Thoracic aorta (tissue), 2 donors: ENCODE measurements at places on chromosomes 1 and 21.

DNA sequence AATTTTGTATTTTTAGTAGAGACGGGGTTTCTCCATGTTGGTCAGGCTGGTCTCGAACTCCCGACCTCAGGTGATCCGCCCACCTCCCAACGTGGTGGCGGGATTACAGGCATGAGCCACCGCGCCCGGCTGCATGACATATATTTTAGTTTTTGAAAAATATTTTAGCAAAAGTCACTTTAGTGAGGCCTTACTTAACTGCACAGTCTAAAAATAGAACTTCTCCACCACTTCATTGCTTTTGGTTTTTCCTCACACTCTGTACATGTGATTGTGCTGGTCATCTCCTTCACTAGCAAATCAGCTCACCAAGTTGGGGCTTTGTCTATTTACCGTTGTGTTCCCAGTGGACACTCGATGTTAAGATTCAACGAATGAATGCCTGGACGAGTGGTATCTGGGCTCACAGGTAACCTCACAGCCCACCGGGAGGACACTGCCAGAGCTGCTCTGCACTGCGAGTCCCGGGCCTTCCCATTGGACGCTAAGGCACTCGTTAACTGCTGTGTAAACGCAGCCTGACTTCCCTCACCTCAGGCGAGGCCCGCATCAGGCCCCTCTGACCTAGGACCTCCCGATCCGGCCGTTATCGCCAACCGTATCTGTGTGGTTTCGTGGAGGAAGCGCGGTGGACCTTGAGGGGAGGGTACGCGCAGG lies 14.0 kb upstream of the ZNF692 start:
- DNase-seq: no peak

GRCh38 chr1:24284156-24284471 lies 35.0 kb upstream of the GRHL3 start:
- no peak for DNase-seq

DNA sequence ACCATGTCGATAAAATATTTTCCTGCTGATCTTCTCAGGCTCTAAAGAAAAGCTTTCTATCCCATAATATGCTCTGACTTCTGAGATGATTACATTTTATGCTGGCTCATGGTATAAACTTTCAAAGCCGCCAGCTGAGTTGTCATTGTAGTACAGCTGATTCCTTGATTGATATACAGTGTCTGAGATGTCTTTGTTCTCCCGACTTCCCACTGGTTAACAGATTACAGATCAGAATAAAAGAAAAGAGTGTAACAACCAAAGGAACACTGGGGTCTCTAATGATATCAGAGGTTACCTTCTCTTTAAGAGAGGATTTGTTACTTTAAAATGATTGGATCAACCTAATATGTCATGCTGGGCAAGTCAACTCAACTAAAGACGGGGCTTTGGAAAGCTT lies 485.4 kb upstream of the LRRC7 start:
- DNase-seq: no peak

DNA sequence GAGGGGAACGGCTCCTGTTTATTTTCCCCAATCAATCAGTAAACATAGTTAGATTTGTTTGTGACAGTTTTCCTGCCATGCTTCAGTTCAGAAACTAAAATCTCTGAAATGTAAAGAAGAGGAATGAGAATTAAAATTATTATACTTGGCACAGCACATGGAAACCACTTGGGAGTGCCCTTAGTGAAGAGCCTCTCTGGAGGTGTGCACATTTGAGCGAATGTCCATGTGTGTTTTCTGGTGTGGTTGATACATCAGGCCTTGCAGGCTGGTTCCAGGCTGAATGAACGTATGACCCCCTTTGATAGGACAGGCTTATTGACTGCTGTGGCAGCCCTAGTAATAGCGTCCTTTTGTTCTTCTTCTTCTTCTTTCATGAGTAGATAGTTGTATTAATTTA lies 27.1 kb downstream of the C4BPA start:
- DNase-seq: no peak

GRCh38 chr1:151988405-151988923 lies 5.2 kb downstream of the S100A10 start:
- DNase-seq: no peak

GRCh38 chr21:36463991-36464390 lies 15.9 kb downstream of the CLDN14 start:
- DNase-seq: no peak

DNA sequence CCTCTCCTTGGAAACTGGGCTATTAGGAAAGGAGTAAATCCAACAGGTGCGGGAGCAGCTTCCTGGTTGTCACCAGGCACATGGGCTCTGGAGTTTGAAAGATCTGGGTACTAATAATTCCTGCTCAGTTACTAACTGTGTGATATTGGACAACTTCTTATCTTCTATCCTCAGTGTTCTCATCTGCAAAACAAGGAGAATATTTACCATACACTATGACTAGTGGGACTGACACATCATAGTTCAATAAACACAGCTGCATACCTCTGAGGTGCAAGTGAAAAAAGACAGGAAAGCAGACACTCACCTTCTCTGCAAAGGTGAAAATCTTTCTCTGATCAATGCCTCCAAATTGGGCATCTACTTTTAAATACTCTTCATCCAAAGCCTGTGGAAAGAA lies 19.7 kb downstream of the YARS1 start:
- DNase-seq: no peak

DNA sequence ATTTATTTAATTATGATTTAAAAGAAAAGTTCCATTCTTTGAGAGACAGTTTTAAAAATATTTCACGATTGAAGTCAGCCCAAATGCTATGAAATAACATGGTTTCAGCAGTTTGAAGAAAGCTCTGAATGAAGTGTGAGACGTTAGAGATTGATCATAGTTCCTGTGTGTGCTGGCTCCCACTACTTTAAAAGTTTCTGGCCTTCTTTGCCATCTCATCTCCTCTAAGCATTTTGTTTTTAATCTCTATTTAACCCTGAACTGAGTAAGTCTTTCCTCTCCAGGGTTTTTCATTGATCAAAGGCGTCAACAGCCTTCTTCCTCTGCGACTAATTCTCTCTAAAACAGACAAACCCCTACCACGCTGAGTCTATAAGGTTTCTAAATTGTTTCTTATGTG lies 225.3 kb upstream of the B3GALT2 start:
- no peak for DNase-seq

DNA sequence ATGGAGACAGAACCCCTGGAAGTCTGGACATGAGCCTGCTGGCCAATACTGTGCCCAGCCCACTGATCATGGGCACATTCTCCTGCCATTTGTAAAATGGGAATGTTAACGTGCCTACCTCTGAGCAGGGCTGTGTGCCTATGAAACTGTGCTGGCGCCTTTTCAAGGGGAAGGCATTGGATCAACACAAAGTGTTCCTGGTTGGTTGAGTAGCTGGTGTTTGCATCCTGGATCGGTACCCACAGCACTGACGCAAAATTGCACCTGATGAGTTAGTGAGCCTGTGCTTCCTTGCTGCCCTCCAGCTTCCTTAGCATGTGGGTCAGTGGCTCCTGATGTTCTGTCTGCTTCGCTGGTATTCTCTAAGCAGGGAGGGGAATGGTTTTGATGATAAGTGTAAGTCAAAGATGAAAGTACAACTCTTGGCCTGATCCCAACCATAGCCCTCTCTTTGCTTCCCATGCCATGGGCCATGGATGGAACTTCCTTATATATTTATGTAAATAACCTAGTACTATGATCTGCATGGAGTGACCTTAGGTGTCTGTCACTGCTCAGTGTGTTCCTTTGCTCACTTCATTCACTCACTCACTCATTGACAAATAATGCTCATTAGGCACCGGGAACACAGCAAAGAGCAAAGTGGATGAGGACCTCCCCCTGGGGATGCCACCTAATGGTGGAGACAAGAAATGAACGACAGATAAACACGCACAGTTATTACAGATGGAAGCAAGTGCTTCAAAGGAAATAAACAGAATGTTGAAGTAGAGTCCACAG lies 22.7 kb downstream of the MAB21L3 start:
- no peak for DNase-seq

DNA sequence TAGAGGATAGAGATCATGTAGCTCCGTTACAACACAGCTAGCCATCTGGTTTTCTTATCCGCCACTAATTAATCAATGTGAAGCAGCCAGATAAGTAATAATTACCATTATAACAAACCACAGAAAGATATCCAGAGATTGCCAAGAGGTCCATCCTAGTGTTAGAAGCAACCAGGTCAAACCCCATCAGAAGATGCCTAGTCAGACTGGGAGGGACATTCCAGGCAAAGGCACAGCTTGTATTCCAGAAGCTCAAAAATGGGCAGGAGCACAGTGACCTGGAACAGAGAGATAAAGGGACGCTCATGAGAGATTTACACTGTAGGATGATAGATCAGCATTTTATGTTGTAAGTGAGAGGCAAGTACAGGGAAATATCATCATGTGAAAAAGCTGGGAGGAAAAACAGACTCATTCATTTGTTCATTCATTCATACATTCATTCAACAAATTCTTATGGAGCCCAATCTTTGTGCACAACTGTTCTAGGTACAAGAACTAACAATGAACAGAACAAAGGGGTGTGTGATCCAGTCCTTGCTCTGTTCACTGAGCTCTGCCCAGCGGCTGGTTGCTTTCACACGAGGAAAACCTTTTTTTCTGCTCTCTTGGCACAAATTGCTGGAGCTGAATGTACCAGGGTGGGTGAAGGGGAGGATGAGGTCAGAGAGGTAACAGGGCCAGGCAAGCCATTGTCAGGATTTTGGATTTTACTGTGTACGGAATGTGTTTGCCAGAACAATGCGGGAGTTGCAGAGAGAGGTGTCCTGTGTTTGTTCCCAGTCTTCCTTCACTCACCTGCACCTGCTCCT lies 240.8 kb upstream of the FGGY start:
- no peak for DNase-seq

- DNase-seq: no peak
These were observed 45.5 kb downstream of the CACHD1 start for GRCh38 chr1:64515427-64515826.

GRCh38 chr1:107776900-107777663 lies 187.9 kb downstream of the VAV3 start:
- no peak for DNase-seq

DNA sequence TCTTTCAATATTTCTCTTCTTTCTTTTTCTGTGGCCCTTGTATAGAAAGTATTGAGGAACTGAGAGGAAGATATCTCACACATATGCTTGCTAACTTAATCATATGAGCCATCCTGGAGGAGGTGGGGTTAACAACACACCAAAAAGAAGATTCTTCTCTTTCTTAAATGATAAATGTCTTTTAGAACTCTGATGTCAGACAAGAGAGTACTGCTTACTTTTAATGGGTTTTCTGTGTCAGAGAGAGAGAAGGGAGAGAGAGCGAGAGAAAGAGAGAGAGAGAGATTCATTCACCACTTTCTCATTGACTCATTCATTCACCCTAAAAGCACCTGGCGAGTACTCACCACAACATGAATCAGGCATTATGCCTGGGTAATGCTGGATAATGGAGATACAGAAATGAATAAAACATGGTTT lies 250.3 kb upstream of the SGIP1 start:
- DNase-seq: no peak

- no peak for DNase-seq
These were observed 49.7 kb downstream of the RAP1A start for GRCh38 chr1:111669268-111669667.

DNA sequence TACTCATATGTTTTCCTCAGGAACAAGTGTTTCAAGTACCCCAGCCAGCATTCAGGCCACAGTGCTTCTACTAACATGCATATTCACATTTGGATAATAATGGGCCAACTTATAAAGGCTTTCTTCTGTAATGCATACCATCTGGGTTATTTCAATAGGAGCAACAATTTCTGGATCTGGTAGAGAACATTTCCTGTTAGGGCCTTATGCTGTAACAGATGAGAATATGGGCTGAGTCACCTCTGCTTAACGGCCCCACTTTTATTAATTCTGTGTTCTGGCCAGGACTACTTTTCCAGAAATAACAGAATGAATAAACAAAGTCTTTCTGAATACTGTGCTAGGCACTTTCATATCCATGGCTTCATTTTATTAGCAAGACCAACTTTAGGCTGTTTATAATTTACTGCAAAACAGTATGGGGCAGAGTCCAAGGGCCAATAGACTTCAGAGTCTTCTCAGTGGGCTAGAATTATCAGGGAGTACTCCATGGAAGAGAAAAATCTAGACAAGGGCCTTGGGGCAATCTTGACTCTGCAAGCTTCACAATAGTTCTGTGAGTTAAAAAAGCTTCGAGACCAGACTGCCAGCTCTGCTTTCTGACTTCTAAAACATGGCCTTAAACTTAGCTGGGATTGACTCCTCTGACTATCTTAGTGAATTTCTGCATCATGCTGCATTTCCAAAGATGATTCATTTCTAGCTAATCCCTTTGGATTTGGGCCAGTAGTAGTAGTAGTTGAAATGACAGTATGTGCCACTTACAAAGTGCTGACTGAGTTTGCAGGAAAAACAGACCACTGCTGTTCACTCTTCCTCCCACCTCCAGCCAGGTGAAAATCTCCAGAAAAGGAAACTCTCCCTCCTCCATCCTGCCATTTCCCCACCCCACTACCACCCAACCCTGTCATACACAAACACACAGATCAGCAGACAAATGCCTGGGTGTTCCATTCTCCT lies 8.2 kb upstream of the SSX2IP start:
- DNase-seq: no peak

DNA sequence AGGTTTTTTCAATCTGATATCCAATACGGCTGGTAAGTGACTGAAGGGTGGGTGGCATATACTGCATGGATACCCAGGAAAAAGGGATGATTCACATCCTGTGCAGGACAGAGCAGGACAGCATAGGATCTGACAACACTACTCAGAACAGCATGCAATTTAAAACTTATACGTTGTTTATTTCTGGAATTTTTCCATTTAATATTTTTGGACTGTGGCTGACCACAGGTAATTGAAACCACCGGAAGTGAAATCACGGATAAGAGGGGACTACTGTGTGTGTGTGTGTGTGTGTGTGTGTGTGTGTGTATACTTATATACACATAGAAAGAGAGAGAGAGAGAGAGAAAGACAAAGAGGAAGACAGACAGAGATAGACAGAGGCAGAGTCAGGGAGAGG lies 23.0 kb downstream of the ERICH3 start:
- DNase-seq: no peak

GRCh38 chr1:183303323-183303645 lies 114.9 kb downstream of the NMNAT2 start:
- no peak for DNase-seq

- DNase-seq: no peak
These were observed 41.6 kb upstream of the VWA5B1 start for GRCh38 chr1:20248971-20249612.

- no peak for DNase-seq
These were observed 60.0 kb upstream of the SSX2IP start for GRCh38 chr1:84750110-84750730.
